Stimulated activated effector memory CD8-positive, alpha-beta T cell treated with anti-CD3 and anti-CD28 coated beads, Interleukin-12 subunit alpha, Interleukin-12 subunit beta, amount 100 ng/mL, for 72 hours (primary cell): ENCODE measurements at places on chromosomes 16 and 17.

GRCh38 chr17:33832262-33832661 is 422.8 kb upstream of the CCL2 start:
- DNase-seq, result no peak

DNA sequence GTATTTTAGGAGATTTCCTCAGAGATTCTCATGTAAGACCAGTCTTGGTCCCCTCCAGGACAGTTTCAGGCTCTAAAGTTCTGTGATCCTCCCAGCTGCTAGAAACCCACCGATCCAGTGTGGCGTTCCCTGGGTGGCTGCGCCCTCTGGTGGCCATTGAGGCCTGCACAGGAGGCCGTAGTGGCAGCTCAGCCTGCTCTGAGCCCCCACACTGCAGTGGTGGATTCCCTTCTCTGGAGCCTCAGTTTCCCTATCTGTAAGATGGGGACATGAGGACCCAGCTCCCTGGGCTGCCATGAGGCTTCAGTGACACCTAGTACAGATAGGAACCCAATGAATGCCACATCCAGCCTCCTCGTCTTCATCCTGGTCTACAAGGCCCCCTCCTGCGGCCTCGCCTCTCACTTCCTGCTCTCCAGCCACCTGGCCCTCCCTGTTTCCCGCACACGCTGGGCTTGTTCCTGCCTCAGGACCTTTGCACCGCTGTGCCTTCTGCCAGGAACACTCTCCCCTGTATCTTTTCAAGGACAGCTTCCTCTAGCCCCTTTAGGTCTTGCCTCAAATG is 16.5 kb downstream of the CCDC102A start:
- DNase-seq, result peak; percentile 88

- no peak for DNase-seq
These were observed 2.6 kb upstream of the ITGAD start for GRCh38 chr16:31390504-31391041.

GRCh38 chr17:45857977-45858708 is 13.5 kb downstream of the SPPL2C start:
- no peak for DNase-seq

- DNase-seq, result no peak
These were observed 34.4 kb downstream of the PMFBP1 start for GRCh38 chr16:72137380-72138063.

GRCh38 chr17:80664217-80664790 is 119.7 kb downstream of the RPTOR start:
- no peak for DNase-seq

DNA sequence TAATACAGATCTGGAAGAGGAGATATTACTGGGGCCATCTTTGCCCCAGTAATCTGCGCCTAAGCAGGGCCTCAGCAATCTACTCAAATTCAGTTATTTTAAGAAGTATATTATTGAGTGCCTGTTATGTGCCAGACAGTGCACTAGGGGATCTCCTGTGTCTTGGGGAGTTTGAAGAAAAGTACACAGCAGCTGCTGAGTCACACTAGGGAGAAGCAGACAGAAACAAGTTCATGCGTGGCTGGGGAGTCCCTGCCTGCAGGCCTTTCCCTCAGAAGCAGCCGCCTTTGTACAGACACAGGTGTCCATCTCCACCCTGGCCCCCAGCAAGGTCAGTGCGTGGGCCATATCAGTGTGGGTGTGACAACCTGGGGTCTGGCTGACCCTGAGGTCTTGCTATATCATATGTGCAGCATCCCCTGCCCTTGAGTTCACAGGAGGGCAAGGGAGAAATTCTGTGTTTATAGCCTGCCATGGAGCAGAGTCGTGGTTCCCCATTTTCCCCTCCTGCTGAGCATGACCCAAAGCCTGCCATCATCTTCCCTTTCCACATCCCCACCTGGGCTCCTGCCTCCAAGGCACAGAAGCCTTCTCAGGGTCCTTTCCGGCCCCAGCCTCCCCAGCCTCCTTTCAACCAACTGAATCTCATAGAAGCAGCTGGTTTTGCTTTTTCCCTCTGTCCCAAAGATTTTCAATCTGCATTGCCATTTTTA is 229.9 kb upstream of the SDK2 start:
- DNase-seq, result no peak

DNA sequence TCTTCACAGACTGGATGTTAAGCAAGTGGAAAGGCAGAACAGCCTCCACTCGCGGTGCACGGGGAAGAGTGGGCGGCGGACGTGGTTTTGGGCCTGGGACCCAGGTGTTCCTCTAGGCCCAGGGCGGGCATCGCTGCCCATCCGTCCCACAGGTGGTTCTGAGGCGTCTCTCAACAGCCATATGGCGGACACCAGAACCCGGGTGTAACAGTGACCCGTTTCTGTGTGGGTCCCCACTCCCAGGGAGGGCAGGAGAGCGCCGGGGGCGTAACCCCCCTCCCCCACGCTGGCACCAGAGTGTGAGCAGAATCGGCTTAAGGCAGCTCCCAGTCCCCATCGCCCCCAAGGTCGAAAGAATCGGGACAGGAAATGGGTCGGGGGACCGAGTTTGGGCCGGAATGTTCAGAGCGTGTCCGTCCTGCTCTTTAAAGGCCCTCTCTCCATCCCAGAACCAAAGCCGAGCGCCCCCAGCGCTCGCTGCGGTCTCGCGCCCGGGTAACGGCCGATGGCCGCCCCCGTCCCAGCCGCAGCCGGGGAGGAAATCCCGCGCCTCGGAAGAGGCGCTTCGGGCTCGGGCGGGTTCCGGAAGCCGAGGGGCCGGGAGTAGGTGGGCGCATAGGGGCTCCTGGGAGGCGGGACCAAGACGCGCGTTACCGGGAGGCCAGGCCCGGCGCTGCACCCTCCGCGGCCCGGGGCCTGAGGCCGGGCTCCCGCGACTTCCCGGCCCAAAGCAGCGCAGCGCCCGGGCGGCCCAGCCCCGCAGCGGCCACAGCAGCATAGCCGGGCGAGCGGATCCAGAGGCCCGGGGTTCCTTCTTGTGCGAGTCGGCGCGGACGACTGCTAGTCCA is at the start of gene TK2:
TSS of gene TK2 (minus strand) at position 839 of the 848 bp plus-strand sequence. CDS start at position 778, 61 bp downstream.
- DNase-seq, result peak; percentile 84

GRCh38 chr17:33288954-33289353 is 4.1 kb downstream of the ASIC2 start:
- no peak for DNase-seq

- no peak for DNase-seq
These were observed 153.8 kb downstream of the SNX11 start for GRCh38 chr17:48261297-48261880.

GRCh38 chr16:57394444-57394843 is 10.1 kb upstream of the CCL17 start:
- no peak for DNase-seq

GRCh38 chr17:50292465-50292864 is 18.2 kb downstream of the TMEM92 start:
- DNase-seq, result no peak

GRCh38 chr17:33837281-33837680 is 417.8 kb upstream of the CCL2 start:
- DNase-seq, result no peak

GRCh38 chr16:5065326-5065725 is 430 bp downstream of the C16orf89 start:
- DNase-seq, result no peak

- DNase-seq, result no peak
These were observed 137.9 kb downstream of the CDH11 start for GRCh38 chr16:64983963-64984362.

GRCh38 chr17:10585529-10585928 is 36.1 kb upstream of the MYH2 start:
- no peak for DNase-seq

DNA sequence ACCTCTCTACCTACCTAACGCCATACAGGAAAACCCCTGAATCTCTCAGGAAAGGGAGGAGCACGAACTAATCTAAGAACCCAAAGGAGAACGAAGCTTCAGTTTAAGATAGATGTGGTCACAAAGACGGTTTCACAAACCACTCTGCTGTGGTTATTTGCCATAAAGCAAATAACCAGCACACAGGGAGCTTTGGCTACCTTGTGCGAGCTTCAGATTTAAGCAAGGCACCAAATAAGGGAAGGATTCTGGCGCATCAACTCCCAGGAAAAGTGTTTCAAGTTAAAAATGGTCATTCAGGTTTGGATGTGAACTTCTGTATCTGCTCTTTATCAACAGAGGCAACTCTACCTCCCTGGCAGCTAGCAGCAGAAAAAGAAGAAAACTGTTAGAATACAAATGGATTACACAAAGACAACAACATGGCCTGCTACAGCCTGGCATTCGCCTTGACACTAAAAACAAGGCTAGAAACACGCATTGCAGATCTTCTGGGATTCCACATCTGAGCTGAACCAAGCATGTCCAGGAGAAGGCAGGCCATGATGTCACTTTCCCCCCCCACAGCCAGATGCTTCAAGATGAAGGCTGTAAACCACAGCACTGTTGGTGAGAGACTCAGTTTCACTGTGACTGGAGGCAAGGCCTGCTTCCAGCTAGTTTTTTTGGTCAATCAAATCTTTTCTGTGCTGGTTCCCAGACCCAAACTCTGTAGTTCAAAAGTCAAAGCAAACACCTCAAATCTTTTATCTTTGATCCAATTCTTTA is 43.6 kb downstream of the SMG6 start:
- peak; percentile 45 for DNase-seq

DNA sequence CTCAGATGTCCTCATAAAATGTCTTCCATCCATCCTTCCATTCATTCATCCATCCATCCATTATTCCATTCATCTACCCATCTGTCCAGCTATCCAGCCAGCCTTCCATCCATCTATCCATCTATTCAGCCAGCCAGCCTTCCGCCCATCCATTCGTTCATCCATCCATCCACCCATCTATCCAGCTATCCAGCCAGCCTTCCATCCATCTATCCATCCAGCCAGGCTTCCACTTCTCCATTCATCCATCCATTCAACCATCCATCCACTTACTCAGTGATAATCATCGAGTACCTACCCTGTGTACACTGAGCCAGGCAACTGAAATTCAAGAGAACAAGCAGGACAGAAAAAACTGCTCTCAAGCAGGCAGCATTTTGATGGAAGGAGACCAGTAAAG is 4.6 kb upstream of the CCDC182 start:
- no peak for DNase-seq

DNA sequence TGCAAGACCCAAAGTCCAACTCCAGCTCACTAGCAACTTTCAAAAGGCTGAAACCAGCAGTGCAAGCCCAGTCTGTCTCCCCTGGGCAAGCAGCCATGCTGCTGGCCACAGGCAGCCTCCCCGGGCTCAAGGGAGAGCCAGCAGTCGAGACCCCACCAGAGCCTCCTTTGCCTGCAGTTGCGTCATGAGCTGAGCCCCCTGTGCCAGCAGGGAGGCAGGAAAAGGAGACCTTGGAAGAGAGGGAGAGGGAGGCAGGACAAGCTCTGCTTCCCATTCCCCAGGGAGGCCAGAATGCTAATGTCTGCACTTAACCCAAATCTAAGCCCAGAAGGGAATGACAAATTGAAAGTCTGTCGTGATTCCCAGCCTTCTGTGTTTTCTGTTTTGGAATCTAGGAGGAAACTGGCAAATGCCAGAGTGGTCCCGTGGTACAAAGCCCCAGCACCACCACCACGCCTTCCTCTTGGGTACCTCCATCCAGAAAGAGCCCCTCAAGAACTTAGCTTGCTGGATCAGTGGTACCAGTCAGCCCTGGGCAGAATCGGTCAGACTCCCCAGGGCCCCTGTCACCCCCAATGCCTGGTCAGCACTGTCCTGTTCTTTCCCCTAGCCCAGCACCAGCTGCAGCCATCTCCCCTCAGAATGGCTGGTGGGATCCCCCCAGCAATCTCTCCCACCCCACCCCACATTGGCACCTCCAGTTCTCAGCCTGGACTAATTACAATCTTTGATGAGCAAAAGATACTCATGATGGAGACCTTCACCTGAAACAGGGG is 99.3 kb upstream of the TNRC6C start:
- DNase-seq, result no peak

DNA sequence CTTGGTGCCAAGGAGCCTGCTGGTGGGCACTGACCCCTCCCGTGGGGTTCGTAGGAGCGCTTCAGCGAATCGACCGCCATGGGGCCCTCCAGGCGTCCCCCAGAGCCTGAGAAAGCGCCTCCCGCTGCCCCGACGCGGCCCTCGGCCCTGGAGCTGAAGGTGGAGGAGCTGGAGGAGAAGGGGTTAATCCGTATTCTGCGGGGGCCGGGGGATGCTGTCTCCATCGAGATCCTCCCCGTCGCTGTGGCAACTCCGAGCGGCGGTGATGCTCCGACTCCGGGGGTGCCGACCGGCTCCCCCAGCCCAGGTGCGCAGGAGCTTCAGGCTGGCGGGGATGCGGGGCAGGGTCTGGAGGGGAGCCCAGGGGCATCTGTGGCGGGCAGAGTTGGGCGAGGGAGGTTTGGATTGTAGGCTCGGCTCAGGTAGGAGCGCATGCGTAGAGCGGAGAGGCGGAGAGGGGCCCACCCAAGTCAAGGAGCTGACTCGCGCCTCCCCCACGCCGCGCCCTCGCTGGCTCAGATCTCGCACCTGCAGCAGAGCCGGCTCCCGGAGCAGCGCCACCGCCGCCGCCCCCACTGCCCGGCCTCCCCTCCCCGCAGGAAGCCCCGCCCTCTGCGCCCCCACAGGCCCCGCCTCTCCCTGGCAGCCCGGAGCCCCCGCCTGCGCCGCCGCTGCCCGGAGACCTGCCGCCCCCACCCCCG is 19.8 kb downstream of the FMNL1 start:
- no peak for DNase-seq

DNA sequence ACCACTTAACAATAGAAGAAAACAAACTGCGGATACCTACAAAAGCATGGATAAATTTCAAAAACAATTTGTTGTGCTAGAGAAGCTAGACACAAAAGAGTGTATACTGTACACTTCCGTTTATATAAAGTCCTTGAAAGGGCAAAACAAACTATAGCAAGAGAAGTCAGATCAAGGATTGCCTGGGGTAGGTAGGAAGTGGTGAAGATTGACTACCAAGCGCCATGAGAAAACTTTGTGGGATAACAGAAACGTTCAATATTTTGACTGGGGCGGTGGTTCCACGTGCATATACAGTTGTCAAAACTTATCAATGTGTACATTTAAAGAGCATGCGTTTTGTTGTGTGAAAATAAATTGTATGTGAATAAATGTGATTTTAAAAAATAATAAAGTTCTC is 55.6 kb upstream of the CCL2 start:
- DNase-seq, result no peak

DNA sequence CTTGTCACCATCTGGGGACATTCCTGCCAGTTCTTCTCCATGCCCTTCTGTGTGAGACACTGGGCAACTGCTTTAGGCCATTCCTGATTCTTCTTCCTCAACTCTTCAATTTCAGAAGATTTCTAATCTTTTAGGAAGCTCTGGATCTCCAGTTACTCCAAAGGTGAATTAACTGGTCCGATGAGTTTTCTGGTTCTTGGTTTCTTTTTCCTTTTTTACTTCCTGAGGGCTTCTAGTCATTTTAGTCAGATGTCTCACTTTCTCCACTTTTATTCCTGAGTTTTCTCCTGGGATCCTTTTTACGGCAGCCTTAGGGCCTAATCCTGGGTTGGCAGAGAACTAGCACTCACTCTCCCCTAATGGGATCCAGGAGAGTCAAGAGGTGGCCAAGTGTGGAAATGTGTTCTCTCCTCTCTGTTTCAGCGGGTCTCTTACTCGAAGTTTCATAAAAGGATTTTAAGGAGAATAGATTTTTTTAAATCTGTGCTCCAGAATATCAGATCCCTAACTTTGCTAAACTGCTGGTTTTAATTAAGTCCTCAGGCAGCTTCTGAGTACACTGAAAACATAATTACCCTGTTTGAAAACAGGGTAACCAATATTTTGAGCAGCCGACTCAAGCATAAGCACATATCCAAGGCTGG is 107.6 kb downstream of the RMI2 start:
- DNase-seq, result no peak

GRCh38 chr16:65010125-65010524 is 111.7 kb downstream of the CDH11 start:
- DNase-seq, result no peak
